Activated CD8-positive, alpha-beta memory T cell treated with anti-CD3 and anti-CD28 coated beads for 1 hour (primary cell): ENCODE measurements at places on chromosomes 7 and 10.

- DNase-seq, result no peak
Observed at GRCh38 chr7:157704365-157704764, 367.6 kb downstream of the DNAJB6 start.

DNA sequence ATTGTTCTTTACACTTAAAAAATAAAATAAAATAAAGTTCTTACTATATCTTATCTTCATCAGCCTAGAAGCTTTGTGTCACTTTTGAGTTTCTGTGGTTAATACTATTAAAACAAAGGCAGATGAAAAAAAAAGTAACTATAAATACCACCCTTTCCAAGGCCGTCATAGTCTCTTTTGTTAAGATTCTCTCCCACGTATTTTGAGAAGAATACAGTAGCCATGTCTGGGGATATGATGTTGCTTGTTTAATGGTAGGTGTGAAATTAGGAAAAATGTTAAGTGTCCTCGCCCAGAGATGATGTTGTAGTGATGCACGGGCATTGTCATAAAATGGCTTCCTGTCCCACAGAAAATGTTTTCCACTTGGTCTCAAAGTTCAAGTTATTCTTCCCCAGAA is 223.9 kb downstream of the NEBL start:
- DNase-seq, result no peak

DNA sequence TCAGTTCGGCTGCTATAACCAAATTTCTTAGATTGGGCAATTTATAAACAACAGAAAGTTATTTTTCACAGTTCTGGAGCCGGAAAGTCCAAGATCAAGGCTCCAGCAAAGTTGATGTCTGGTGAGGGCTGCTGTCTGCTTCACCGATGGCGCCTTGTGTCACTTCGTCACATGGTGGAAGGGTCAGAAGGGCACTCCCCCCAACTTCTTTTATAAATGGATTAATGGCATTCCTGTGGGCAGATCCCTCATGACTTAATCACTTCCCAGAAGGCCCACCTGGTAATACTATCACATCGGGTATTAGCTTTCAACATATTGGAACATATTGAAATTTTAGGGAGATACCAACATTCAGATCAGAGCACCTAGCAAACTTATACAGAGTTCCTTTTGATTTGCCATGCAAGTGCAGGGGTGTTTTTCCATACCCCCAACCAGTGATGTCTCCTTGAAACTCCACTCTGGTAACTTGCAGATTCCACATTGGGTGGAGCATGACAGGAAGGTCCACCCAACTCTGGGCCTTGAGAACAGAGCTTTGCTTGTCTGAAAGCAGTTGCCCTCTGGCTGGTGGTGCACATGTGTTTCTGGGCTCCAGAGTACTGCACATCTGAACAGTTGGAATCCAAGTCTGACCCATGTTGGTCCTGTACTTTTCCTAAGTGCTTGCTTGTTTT is 85.1 kb upstream of the KMT2E start:
- DNase-seq, result no peak

DNA sequence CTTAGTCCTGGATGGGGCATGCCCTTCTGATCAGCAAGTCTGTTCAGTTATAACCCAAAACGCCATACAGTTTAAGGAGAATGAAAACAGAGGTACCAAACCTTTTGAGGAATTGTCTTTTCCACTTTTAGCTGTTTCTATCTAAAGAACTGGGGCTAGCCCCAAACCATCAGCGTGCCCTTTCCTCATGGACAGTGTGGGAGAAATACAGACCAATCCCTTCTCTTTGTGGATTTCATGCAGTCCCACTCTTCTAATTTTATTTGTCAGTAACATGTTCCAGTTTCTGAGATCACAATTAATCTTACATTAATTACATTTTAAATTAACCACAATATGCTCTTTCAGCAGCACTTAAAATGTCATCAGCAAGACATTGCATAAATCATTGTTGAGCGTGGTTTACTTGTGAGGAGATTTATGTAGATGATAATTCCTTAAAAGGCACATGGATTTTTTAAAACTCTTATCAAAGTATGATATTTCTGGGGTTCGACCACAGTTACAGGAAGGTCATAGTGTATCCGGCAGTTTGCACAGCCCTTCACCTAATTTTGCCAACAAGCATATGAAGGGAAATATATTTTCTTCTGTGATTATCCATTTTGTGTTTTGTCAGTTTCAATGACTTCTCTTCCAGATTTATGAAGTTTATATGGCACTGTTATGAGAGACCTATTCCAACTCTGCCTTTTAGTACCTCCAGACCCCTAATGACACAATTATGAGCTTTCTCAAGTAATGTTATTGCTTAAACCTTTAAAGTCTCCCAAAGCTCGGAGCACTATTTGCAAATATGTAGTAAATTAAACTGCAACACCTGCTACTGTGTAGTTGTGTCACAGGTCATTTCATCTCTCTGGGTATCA is 868.4 kb upstream of the C7orf33 start:
- no peak for DNase-seq

GRCh38 chr10:29022513-29022912 is 266.4 kb upstream of the LYZL1 start:
- no peak for DNase-seq

DNA sequence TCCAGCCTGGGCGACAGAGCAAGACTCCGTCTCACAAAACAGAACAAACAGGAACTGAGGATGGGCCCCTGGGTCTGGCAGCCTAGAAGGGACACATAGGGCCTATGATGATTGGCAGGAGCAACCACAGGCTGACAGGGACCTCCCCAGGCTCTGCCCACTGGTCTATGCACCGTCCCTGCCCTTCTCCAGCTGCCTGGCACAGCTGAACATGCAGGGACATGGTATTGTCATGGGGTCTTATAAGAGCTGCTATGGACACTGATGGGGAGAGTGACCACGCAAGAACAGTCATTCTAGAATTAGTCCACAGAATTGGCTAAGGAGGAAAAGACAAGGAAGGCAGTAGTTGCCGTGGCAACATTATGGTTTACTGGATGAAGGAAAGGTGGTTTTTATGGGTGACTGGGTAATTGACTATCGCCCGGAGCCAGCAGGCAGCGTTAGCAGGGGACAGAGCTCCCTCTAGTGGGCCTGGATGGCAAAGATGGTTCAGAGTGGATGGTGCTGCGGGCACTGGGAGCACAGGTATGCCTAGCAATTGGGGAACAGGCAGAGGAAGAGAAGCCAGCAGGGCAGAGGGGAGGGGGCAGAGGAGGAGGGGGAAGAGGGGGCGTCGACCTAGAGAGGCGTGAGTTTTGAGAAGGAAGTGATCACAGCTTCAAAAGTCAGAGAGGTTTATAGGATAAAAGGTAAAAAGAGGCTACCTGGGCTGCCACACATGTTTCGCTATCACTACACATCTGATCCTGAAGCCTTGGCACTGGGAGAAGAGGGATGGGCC is 7.8 kb upstream of the TRIM56 start:
- peak; percentile 73 for DNase-seq

DNA sequence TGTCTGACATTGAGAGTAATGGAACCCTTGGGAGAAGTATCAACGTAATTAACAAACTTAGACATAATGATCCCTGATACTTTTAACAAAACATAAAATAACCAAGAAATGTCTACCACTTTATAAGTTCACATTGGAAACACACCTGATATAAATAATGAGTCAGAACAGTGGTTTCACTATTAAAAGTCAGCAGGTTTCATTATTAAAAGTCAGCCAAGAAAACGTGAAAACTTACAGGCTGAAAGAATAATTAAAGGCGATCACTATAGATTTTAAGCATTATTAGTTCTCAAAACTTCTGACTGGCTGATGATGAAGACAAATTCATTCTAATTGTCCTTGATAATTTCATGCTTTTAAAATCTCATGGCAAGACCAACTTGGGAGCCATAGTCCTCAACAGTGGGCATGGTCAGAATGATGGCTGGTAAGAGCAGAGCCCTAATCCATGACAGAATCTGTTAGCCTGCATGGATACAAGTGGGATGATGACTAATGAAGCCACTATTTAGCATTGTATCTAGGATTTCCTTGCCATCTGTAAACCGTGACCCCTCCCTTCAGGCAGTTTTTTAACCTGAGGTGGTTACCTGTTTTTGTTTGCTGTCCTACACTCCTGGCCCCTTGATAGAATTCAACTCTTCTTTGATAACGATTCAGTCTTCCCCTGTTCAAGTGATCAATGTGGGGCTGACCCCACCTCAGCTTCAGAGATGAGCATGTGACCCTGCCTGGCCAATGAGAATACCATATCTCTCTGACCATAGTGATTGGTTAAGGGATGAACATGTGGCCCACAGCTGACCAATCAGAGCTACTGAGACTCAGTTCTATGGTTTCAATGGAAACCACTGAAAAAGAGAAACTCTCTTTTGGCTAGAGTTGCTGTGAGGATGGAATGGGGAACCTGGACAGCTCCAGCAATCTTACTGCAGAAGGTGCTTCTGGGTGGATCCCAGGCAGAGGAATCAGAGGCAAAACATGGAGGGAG is 151.0 kb downstream of the PLPP4 start:
- no peak for DNase-seq

DNA sequence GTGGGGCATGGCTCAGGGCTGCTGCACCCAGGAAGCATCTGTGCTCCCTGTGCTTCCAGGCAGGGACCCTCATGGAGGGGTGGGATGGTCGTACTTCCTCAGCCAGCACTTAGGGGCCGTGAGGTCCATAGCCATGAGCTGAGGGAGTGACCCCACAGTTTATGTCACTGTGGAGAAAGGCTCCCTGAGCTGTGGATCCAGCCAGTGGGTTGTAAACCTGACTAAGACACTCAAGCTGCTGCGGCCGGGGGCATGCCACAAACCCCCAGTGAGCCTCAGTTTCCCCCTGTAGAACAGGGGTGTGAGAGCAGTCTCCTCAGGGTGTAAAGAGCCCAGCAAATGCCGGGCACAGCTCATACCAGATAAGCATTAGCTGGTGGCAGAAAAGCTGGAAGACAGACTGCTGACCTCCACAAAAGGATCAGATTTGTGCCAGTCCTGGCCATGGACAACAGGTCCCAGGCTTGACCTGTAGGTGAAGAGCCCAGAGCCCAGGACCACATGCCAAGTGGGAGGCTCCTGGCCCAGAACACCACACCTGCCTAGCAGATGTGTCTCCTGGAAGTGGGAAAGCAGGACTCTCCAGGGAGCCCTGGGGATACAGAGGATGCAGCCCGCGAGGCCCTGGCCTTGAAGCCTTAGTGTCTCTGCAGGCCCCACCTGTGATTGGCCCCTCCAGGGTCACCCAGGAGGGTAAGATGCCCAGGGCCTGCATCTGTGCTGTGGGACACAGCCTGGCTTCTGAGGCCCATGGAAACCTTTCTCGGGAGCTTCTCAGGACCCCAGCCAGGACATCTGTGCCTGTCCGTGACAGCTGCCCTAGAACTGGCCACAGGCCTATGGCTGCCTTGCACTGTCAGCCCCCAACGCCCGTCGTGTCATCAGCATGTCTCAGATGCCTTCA is 78.1 kb upstream of the RET start:
- DNase-seq, result no peak

GRCh38 chr10:30491204-30491915 is 57.4 kb downstream of the MAP3K8 start:
- no peak for DNase-seq

- DNase-seq, result peak; percentile 47
Observed at GRCh38 chr7:99624484-99624883, 7.7 kb downstream of the ZSCAN25 start.

- DNase-seq, result no peak
Observed at GRCh38 chr10:75403939-75404814, 2.6 kb upstream of the ZNF503 start.

DNA sequence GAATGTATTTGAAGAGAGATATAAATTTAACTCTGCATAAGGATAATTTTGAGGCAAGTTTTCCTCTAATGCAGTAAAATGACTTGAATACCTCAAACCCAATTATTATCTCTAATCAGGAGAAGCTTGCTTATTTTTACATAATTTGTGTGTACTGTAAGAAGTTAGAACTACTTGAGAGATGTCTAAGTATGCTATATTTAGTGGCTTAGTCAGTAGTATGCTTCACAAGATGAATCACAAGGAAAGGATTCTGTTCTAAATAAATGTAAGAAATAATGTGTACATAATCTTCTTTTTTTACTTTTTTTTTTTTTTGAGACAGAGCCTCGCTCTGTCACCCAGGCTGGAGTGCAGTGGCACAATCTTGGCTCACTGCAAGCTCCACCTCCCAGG is 13.7 kb downstream of the PHTF2 start:
- DNase-seq, result no peak

GRCh38 chr7:15397159-15397550 is 164.7 kb downstream of the AGMO start:
- no peak for DNase-seq

DNA sequence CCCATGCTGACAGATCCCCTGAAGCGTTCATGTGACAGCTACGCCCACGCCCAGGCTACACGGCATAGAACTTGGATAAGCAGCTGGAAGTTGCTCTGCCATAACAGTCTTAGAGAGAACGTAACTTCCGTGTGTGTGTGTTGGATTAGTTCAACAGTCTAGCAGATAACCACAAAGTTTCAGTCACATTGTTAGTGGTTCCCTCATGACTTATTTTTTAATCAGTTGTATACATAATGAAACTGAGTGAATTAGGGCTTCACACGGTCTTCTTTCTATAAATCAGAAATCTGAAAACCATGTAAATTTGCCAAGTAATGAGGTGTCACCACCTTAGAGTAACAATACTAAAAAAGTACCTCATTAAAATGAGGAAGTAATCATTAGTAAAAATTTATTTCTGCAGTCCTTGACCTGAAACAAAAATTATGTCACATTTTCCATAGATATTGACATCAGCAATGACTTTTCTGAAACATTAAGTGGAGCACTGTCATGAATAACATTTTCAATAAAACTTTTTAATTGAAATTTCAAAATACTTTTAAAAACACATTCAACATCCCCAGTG is 21.7 kb upstream of the MACC1 start:
- DNase-seq, result no peak

DNA sequence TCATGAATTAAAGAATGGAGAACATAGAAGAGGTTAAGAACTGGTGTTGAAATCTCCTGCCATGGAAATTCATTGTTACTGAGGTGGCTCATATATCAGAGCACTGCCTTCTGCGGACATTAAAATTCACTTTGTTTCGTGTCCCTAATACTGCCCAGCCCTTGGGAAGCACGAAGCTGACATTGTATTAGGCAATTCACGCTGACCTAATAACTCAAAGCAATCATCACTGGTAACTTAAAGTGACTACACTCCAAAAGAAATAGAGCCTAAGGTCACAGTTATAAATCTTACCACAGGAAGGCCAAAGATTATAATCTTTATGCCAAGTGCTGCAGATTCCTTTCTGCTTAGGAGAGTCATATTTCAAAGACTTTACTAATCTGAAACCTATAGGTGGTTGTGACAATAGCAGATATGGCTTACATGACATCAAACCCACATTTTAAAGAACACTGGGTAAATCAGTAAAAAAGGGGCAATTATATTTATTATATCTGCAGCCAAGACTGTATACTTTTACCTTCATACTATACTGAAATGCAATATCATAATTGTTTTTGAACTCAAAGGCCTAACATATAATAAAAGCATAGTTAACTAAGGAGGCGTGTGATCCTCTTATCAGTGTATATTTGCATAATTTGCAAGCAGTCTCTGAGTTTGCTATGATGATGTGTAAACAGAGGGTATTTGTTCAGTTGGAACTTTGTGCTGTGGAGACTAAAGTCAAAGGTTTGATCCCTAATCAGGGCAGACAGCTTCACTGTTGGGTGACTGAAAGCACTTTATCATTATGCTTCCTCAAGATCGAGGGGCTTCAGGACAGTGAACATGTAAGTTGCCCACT is 51.9 kb upstream of the CAPZA2 start:
- DNase-seq, result no peak
